MV-4-11 (cell line): ENCODE measurements at places on chromosomes 5 and 9.

DNA sequence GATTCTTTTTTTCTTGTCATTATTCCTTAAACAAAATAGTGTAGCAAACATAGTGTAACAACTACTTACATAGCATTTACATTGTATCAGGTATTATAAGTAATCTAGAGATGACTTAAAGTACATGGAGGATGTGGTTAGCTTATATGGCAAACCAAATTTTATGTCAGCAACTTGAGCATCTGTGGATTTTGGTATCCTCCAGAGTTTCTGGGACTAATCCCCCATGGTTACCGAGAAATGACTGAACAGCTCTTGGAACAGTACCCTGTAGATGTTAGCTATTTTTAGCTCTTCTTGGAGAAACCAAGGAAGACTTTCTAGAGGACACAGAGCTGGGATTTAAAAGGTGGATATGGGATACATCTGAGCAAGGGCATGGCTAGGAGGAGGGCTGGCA lies 157.6 kb upstream of the KLF4 start:
- DNase-seq: peak; percentile 26

GRCh38 chr5:72121780-72122445 lies 14.6 kb downstream of the MAP1B start:
- DNase-seq: no peak

GRCh38 chr5:6201631-6202030 lies 176.7 kb downstream of the MED10 start:
- DNase-seq: no peak

DNA sequence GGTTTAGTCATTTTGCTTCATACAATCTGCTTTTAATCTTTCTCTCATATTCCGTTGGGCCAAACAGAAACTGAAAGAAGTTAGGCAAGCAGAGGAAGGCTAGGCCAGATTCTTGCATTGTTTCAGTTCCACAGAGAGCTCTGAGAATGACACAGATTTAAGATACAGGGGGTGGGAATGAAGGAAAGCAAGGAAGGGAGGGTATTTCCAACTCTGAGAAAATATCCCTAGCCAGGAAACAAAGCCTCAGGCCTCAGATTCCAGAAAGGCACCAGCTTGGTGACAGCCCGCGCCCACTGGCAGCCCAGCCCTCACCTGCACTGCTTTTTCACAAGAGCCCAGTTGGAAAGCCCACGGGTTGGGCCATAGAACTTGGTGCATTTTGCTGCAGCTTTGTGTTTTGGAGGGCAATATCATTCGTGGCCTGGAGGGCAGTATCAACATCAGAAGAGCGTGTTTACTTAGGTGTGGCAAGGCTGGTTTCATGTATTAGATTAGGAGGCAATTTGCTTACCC lies 63.5 kb downstream of the ENC1 start:
- DNase-seq: peak; percentile 66

DNA sequence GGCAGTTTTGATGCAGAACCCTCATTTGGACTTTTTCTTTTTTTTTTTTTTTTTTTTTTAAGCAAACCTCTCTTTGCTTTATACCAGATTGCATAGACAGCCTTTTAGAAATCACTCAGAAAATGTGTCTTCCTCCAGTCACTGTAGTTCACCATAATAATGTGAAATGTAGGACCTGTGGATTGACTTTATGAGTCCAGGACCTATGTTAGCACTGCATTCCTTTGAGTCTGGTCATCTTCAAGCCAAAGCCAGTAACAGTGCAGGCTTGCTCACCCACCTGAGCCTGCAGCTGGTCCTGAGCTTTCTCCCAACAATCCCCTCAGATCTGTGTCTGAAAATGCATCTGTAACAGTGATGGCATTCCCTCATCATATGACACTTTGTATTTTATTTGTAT lies 110.7 kb upstream of the NFIL3 start:
- DNase-seq: no peak

DNA sequence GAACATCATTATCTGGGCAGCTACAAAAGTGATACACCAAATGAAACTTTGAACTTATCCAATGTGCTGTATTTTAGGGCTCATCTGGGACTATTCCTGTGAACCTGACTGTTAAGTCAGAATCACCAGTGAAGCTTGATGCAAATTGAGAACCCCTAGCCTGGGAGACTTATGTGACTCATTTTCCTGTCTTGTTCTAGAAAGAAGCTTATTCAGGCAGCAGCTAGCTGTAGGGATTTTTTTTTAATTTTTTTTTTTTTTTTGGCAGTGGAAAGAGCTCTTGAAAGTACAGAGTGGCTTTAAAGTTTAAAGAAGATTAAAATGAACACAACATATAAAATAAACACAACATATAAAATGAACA lies 81.1 kb upstream of the TNFAIP8 start:
- DNase-seq: peak; percentile 56

GRCh38 chr5:158923799-158924551 lies 175.7 kb downstream of the EBF1 start:
- no peak for DNase-seq
